Osteocyte (in vitro differentiated cells): ENCODE measurements at places on chromosomes 4 and X. TPM values are rescaled to one million over a fixed set of nuclear protein-coding genes. Genes with fewer than 3 reads are reported as not detected.
A peak's percentile ranks its signal among the peaks of the same experiment; 100 is the strongest.

DNA sequence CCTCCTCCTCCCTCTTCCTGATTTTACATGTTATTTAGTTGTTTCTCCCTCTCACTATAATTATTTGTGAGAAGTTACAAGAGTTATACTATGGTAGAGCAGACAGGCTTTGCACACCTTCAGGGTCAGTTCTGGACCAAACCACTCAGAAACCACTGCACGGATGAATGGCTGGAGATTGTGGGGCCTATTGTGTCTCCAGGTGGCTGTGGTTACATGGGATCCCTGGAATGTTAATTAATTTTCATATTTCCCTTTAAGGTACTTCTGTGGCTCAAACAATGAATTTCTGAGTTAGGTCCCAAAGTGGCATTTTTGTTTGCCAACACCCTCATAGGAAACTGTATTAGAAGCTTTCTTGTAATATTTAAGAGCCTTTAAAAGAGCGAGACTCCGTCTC, 151.9 kb downstream of the BMPR1B start:
- peaks cover 1% of the 10 kb centered on the region for H3K4me1 ChIP-seq
- no peaks in the 10 kb centered on the region for H3K27me3 ChIP-seq
- no peak overlapping the region for H3K27ac ChIP-seq
- no peak for DNase-seq
- H3K4me3 ChIP-seq = no peak overlapping the region

PRR32 gene
- total RNA-seq = not detected in 2 replicates

GRCh38 chrX:53116101-53116500, 22.2 kb downstream of the KANTR start:
- peaks cover 3% of the 10 kb centered on the region for H3K4me1 ChIP-seq
- no peaks in the 10 kb centered on the region for H3K27me3 ChIP-seq
- no peaks in the 10 kb centered on the region for H3K36me3 ChIP-seq
- no peak for DNase-seq

MAGEA3 gene
- not detected in 2 replicates for total RNA-seq

MAGEA11 gene
- total RNA-seq = not detected in 2 replicates

STOX2 gene
- 0.19 and 0.68 TPM in 2 replicates for total RNA-seq

DNA sequence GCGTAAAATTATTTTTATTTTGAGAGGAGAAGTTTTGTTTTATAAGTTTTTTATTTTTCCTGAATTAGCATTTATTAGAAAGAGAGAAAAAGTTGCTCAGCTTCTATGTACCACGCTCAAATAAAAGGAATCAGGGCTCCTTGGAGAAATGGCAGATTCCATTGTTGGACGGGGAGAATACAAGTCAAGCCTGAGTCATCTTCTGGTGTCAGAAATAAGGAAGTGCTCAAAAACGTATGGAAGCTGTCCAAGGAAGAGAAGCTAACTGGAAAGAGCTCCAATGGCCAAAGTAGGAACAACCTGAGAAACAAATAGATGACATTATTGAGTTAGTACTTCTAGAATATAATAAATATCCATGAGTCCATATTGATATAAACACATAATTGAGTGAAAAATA, 89.3 kb upstream of the NEIL3 start:
- no peaks in the 10 kb centered on the region for H3K36me3 ChIP-seq
- H3K4me1 ChIP-seq = no peaks in the 10 kb centered on the region
- DNase-seq = no peak
- H3K4me3 ChIP-seq = no peak overlapping the region

DNA sequence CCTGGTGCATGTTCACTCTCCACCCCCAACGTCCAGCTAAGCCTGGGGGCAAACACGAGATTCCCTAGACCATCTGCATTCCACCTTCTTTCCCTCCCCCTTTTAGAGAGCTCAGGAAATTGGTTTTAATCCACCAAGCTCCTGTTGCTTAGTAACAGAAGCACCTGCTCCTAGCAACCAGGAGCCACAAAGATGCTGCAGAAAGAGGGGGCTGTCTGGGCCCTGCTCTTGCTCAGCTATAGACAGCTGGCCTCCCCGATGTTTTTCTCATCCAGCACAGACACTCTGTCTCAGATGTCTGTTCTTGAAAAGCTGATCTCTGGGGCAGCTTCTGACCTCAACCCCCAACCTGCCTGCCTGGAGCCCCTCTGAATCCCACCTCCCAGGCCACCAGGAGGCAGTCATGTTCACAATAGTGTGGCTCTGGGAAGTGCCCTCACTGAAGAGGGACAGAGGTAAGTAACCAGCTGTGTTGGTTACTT, 71.5 kb downstream of the SLC16A2 start:
- H3K36me3 ChIP-seq = no peaks in the 10 kb centered on the region
- H3K27me3 ChIP-seq = no peaks in the 10 kb centered on the region

HSFX4 gene
- total RNA-seq = not detected in 2 replicates

- DNase-seq = no peak
- no peaks in the 10 kb centered on the region for H3K36me3 ChIP-seq
- H3K27ac ChIP-seq = no peak overlapping the region
- H3K4me1 ChIP-seq = no peaks in the 10 kb centered on the region
- H3K27me3 ChIP-seq = peaks cover 19% of the 10 kb centered on the region
Observed at GRCh38 chr4:6365545-6366086, 96.0 kb downstream of the WFS1 start.

DNA sequence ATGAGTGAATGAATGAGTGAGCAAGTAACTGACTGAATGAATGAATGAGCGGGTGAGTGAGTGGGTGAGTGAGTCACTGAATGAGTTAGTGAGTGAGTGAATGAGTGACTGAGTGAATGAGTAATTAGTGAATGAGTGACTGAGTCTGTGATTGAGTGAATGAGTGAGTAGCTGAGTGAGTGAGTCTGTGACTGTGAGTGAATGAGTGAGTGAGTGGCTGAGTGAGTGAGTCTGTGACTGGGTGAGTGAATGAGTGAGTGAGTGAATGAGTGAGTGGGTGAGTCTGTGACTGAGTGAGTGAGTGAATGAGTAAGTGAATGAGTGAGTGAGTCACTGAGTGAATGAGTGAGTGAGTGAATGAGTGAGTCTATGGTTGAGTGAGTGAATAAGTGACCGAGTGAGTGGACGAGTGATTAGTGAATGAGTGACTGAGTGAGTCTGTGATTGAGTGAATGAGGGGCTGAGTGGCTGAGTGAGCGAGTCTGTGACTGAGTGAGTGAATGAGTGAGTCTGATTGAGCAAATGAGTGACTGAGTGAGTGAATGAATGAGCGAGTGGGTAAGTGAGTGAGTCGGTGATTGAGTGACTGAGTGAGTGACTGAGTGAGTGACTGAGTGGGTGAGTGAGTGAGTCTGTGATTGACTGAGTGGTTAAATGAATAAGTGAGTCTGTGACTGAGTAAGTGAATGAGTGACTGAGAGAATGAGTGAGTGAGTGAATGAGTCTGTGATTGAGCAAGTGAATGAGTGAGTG, 223.0 kb upstream of the PSAPL1 start:
- peaks cover 14% of the 10 kb centered on the region for H3K27me3 ChIP-seq
- DNase-seq = no peak
- H3K4me3 ChIP-seq = no peak overlapping the region
- no peak overlapping the region for H3K27ac ChIP-seq
- H3K4me1 ChIP-seq = no peaks in the 10 kb centered on the region

DNA sequence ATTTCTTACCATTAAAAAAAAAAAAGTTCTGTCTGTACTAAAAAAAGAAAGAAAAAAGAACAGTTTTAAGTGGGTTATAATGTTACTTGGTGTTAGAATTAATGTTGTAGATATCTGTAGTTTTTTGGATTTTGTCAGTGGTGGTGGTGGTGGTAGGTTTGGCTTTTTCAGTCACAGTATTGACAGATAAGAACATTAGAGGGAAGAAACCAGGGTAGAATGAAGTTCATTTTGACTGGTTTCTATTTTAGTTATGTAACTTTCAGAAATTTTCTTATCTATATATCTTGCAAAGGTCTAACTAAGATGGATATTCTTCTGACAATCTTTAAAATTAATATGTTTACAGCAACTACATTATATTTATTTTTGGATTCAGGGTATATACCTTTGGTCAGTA, 105.4 kb downstream of the FBXW7 start:
- H3K36me3 ChIP-seq = no peaks in the 10 kb centered on the region
- H3K27me3 ChIP-seq = no peaks in the 10 kb centered on the region
- no peak overlapping the region for H3K27ac ChIP-seq
- no peak overlapping the region for H3K4me3 ChIP-seq
- no peak for DNase-seq

GRCh38 chrX:18170910-18171309, 49.8 kb downstream of the BEND2 start:
- no peak overlapping the region for H3K4me3 ChIP-seq
- H3K27ac ChIP-seq = no peak overlapping the region
- DNase-seq = no peak
- peaks cover 2% of the 10 kb centered on the region for H3K27me3 ChIP-seq
- H3K4me1 ChIP-seq = no peaks in the 10 kb centered on the region

GRCh38 chr4:73257234-73257633, 1.4 kb downstream of the ANKRD17 start:
- peak overlapping the region; percentile 99 for H3K4me3 ChIP-seq
- peaks cover 9% of the 10 kb centered on the region for H3K36me3 ChIP-seq

DNA sequence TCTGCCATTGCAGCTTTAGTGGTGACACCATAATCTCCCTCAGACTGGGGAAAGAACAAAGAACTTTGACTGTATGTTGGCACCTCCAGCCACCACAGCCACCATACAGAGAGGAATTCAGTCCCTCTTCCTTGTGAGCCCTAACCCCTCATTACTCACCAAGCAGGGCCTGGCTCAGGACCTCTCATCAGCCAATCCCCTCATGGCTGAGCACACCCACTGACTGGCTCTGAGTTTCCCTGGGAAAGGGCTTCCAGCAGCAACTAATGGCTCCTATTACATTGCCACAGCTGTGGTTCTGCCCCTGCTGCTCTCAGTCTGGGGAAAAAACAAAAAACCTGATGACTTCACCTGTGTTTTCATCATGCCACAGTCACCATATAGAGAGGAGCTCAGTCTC, 1482.6 kb downstream of the FAM133A start:
- no peaks in the 10 kb centered on the region for H3K27me3 ChIP-seq

- no peak overlapping the region for H3K27ac ChIP-seq
- H3K4me3 ChIP-seq = no peak overlapping the region
- peaks cover 1% of the 10 kb centered on the region for H3K4me1 ChIP-seq
- H3K27me3 ChIP-seq = no peaks in the 10 kb centered on the region
Observed at GRCh38 chr4:159422626-159423025, 319.7 kb downstream of the RAPGEF2 start.

GRCh38 chr4:157713342-157713741, 459.5 kb downstream of the GASK1B start:
- no peak overlapping the region for H3K27ac ChIP-seq
- H3K36me3 ChIP-seq = no peaks in the 10 kb centered on the region
- peaks cover 2% of the 10 kb centered on the region for H3K27me3 ChIP-seq
- no peak for DNase-seq
- no peak overlapping the region for H3K4me3 ChIP-seq

- H3K27ac ChIP-seq = no peak overlapping the region
- DNase-seq = no peak
- H3K4me1 ChIP-seq = no peaks in the 10 kb centered on the region
- no peaks in the 10 kb centered on the region for H3K36me3 ChIP-seq
Observed at GRCh38 chr4:143668930-143669552, 31.4 kb downstream of the FREM3 start.

- DNase-seq = no peak
- no peak overlapping the region for H3K4me3 ChIP-seq
- no peak overlapping the region for H3K27ac ChIP-seq
Observed at GRCh38 chrX:107204068-107204605, 2.1 kb downstream of the NUP62CL start.

WNK3 gene
- total RNA-seq = 3.9 and 5.8 TPM in 2 replicates

DNA sequence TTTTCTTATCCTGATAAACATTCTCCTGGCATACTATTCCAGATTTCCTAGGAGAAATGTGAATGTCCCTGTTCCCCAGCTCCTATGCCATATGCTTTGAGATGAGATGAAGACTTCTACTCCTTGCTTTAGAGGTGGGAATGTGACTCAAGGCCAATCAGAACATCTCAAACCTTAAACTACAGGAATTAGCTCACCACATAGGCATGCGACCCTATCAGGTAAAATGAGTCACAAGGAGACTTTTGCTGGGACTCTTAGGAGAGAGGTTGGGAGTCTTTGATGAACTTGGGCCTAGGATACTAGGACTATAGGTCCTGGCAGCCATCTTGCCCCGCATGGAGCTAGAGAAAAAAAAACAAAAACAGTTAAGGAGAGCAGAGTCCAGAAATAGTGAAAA, 5.8 kb upstream of the USO1 start:
- no peaks in the 10 kb centered on the region for H3K27me3 ChIP-seq
- H3K27ac ChIP-seq = no peak overlapping the region
- no peak overlapping the region for H3K4me3 ChIP-seq

CAMK2D gene
- 84.3 and 86.6 TPM in 2 replicates for total RNA-seq

PAQR3 gene
- total RNA-seq = 10.1 and 12.4 TPM in 2 replicates

CT83 gene
- total RNA-seq = not detected in 2 replicates

GRCh38 chrX:65644621-65645289, 22.7 kb upstream of the MSN start:
- H3K4me3 ChIP-seq = no peak overlapping the region
- no peaks in the 10 kb centered on the region for H3K27me3 ChIP-seq
- H3K36me3 ChIP-seq = no peaks in the 10 kb centered on the region
- peak overlapping the region; percentile 88 for H3K27ac ChIP-seq

DNA sequence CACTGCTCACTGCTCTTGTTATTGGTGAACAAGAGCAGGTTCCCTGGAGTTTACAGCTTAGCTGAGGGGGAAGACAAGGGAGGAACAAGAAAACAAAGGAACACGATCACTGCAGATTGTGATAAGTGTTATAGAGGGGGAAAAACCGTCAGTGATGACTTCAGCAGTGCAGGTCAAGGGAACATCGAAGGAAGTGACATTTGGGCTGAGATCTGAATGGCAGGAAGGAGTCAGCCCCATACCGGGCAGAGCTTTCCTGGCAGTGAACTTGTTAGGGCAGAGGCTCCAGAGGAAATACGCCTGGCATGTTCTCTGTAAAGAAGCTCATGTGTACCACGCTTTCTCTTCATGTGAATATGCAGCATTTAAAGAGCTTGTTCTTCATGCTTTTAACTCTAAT, 78.1 kb downstream of the LDB2 start:
- no peaks in the 10 kb centered on the region for H3K36me3 ChIP-seq
- no peaks in the 10 kb centered on the region for H3K4me1 ChIP-seq
- no peak for DNase-seq
- no peak overlapping the region for H3K27ac ChIP-seq
- H3K4me3 ChIP-seq = no peak overlapping the region

DNA sequence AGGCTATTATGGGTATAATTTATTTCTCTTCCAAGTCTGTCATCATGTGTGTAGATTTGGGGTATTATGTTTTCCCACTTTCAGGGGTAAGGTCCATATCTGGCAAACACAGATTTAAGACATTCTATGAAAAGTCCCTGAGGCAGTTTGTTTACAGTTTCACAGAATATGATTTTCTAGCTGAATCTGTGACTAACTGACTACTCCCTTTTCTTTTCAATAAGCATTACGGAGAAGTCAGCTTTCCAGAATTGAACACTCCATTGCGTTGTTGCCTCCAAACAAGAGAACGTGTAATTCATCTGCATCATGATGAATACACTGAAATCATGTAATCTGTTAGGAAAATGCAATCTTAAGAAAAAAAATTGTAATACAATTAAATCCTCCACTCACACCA, 226.7 kb upstream of the SFRP2 start:
- DNase-seq = no peak
- H3K4me3 ChIP-seq = no peak overlapping the region
- H3K27me3 ChIP-seq = no peaks in the 10 kb centered on the region
- H3K36me3 ChIP-seq = no peaks in the 10 kb centered on the region
- H3K4me1 ChIP-seq = peaks cover 35% of the 10 kb centered on the region

- peaks cover 13% of the 10 kb centered on the region for H3K4me1 ChIP-seq
- H3K27ac ChIP-seq = peak overlapping the region; percentile 64
- no peak for DNase-seq
- H3K36me3 ChIP-seq = no peaks in the 10 kb centered on the region
Observed at GRCh38 chr4:108426493-108426892, 193.9 kb upstream of the RPL34 start.
